ENCODE measurements at places on chromosomes 5 and 9.

- DNase-seq: peak; percentile 32
These were observed 181.8 kb downstream of the GLIS3 start for GRCh38 chr9:4117835-4118610.

- DNase-seq: no peak
These were observed 82.4 kb downstream of the IQGAP2 start for GRCh38 chr5:76485511-76485910.

- no peak for DNase-seq
These were observed 911.6 kb upstream of the SEMA6A start for GRCh38 chr5:117486261-117486660.

DNA sequence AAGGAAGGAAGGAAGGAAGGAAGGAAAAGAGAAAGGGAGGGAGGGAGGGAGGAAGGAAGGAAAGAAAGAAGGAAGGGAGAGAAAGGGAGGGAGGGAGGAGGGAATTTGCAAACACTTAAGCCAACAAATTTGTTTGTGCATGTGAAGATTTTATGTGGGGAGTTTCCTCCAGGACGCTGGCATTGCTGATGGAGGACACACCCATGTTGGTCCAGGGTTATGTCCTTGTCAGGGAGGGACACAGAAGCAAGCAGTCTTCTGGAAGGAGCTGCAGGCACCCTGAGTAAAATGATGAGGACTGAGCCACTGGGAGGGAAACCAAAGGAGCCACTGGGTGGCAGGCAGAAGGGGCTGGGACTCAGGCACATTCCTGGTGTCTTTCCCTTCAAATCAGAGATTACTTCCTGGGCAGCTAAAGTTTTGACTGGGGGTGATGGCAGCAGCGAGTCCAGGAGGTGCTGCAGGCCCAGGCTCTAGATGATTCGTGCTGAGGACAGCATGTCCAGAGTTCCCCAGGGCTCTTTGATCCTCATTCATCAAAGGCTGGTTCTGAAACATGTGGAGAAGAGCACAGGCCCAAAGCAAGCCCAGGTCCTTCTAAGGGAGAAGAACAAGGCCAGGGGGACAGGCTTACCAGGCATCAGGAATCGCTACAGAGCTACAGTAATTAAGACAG lies 109.2 kb downstream of the PAX5 start:
- no peak for DNase-seq

DNA sequence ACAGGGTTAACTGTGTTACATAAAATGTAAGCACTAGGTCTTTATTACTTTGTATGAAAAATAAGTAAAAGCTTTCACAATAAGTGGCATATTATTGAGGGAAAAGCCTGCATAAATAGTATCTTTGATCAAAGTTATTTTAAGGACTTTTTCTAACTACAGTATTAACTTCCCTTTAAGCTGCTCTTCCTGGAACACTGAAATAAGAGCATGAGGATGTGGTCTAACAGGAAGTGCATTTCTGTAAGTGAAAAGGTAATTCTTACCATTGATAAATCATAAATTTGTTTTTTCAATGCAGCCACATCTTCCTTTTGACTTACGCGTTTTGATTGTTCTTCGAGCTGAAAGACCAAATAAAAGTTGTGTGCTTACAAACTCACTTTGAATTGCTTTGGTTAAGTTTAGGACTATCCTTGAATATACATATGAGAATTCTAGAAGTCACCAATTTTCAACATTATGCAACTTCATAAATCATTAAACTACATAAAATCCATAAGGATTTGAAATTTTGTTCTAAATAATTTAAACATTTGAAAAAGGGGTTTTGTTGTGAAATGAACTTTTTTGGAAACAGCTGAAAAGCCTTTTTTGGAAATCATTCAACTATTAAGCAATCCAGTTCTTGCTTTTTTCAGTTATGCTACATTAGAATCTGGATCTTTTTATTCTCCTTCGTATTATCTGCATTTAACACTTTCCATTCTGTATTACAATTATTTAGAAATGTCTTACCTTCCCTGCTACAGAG lies 50.6 kb downstream of the RASEF start:
- DNase-seq: no peak

DNA sequence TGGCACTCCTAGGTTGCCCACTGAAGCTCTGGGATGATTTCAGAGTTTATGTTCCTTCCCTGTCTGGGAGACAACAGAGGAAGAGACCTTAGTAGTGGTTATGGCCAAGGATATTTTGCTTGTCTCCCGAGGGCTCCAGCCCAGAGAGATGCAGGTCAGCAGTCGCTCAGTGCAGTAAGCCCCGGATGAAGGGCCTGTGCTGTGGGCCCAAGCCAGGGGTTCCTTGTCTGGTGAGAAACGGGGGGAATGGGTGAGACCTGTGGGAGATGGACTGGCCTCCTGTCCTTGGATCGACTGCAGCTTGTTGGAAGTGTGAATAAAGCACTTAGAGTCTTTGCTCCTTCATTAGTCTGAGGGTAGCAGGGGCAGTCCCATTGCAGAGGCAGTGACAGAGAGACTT lies 260.7 kb upstream of the RIOK2 start:
- DNase-seq: no peak

- no peak for DNase-seq
These were observed 688.4 kb downstream of the PTPRD start for GRCh38 chr9:9924376-9924775.

GRCh38 chr5:68192679-68193060 lies 22.9 kb upstream of the PIK3R1 start:
- DNase-seq: no peak

DNA sequence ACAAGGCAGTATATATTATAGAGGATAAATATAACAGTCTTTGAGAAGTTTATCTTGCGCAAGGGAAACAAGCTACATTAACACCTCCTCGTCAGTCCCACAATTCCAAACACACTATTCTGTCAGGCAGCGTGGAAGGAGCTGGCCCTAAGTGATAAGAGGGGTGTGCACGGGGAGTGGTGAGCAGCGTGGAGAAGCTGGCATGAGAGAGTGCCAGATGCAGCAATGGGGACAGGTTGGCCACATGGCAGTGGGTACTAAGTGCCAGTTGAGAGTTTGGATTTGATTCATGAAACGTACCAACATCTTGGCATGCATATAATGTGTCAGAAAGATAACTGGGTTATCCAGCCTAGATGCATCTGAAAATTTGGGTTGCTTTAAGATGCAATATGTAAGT lies 460.2 kb downstream of the ICE1 start:
- DNase-seq: no peak

- DNase-seq: no peak
These were observed 278.8 kb downstream of the GAS1 start for GRCh38 chr9:86668488-86668887.

DNA sequence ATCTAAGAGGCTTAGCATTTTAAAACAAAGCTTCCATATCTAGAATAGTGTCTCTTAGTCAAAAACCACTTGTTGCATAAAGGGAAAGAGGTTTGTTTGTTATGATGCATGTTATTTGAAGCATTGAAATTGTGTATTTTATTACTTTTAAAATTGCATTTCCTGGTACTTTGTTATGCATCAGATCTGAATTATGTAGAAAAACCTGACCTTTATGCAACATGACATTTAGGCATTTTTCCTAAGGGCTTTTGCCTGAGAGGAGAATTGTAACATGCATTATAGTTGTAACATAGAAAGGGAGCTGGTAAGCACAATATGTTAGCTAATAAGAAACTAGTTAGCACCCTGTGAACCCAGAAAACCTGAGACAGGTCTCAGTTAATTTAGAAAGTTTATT lies 22.0 kb downstream of the ZNF169 start:
- no peak for DNase-seq

- DNase-seq: no peak
These were observed 438.6 kb upstream of the MPDZ start for GRCh38 chr9:13718086-13718485.

DNA sequence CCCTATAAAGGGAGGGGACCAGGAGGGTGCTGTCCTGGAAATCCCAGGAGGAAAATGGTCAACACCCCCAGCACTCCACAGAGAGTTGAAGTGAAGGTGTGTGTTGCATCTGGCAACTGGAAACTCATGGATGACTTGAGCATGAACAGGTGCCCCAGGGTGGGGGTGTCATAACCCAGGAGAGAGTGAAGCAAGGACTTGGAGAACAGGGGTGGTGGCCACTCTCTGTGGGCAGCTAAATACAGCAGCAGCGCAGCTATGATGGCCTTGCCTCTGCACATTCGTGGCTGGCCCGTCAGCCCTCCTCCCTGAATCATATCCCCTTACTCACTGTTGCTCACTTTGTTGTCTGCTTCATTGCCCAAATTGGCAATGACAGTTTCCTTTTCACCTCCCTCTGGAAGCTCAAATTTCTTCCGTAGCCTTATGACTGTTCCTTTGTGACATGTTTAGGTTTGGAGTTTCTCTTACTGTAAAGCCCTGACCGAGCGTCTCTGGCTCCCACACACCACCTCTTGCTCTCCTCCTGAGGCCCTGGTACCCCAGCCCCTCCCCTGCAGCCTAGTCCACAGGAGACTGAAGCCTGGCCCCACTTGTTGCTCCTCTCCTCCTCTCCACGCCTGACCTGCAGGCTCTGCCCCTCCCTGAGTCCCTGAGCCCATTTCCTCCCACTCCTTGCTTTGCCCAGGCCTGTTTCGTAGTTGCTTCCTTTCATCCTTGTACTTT lies 185.8 kb downstream of the CD180 start:
- no peak for DNase-seq

DNA sequence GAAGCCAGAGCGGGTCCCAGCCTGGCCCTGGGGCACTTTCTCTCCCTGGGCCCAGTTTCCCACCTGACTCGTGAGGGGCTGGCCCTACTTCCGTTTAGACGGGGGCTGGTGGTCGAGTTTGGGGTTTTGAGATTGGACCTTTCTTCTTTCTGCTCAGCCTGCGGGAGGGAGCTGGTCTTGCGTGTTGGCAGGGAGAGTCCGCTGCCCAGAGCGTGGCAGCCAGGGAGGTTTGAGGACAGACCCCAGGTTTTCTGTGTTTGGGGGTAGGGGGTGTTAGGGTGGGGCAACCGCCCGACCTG lies 6.0 kb upstream of the PITX1 start:
- no peak for DNase-seq

DNA sequence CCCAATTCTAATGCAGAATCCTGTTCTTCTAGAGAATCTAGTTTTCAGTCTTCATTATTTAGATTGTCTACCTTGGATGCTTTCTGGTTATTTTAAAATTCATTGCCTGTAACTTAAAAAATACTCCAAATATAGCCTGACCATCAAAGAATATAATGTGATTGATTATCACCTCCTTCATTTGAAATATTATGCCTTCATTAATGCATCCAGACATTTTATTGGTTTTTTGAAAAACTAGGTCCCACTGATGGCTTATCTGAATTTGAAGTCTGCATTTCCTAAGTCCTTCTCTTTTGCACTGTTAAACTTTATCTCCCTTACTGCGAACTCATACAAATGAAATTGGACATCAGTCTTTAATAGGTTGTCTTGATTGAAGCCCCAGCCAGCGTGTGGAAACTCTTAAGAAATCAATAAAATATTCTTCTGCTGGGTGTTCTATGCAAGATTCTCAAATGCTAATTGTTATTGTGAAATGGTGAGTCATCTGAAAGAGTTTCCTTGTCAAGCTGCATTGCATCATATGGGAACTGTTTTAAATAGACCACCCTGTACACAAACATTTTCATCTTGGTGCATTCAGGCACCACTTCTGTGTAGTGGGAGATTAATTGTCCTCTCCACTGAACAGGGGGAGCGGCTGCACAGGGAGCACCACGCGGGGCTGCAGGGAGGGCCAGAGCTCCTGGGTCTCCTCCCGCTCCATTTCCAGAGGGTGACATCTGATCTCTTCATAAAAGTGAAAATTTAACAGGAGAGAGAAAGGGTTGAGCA lies 92.3 kb upstream of the FANCC start:
- DNase-seq: no peak

DNA sequence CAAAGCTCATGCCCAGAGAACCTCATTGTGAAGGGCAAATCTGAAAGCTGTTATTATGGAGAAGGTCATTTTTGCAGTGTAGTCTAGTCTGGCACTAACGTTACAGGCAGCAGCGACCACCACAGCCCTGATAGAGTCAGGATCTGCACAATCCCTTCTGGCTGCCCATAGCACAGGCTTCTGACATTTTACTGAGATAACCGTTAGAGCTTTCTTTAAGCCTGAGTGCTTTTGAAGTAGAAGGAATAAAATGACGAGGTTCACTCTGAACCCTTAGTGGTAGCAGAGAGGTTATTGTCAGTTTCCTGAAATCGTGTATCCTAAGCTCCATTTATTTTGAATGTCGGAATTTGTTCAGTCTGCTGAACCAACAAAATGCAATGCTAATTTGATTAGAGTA lies 505.1 kb downstream of the CDH12 start:
- no peak for DNase-seq

GRCh38 chr5:16934123-16934522 lies 2.0 kb downstream of the MYO10 start:
- peak; percentile 4 for DNase-seq

GRCh38 chr5:132227235-132227484 lies 493 bp downstream of the P4HA2 start:
- DNase-seq: no peak

- no peak for DNase-seq
These were observed 95.2 kb downstream of the CNTLN start for GRCh38 chr9:17229945-17230560.

DNA sequence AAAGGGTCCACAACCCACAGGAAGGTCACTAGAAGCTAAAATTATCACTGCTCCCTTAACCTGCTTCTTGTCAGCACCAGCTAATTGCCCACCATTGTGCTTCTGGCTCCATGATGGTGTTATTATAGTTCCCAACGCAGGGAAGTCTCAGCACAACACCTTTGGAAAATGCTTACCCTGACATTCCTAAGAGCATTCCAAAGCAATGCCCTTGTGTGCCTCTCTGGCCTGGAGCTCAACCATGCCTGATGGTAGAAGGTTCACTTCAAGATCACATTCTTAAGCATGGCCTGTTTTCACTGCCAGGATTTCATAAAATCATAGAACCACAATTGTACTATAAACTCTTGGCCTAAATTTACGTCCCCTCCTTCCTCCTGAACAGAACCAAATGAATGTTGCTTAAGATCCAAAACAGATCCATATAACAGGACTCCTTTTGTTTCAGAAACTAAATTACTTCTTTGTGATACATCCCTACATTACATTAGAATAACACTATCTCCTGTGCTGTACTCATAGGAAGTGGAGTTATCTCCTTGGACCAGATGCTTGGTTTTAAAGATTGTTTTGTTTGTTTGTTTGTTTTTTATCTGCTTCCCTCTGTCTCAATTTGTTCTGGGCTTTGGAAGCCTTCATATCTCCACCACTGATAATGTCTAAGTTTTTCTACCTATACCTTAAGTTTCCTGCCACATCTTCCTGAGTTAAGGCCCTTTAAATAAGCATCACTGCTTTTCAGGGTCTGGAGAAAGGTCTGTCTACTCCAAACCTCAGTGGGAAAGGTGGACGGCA lies 32.1 kb downstream of the ARL15 start:
- no peak for DNase-seq

GRCh38 chr9:124303762-124304161 lies 46.0 kb downstream of the NEK6 start:
- no peak for DNase-seq

DNA sequence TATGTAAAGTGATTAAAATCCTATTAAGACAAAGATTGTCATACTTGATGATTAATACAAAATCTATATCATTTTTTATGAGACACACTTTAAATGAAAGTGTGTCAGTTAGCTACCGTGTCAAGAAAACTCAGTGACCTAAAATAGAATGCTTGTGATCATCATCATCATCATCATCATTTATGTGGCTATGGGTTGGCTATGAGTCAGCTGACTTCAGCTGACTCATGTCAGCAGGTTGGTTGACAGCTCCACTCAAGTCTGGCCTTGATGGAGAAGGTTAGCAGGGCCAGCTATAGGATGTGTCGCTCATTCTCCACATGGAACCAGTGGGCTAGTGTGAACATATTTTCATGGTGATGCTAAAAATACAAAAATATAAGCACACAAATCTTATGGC lies 43.8 kb upstream of the ZNF300 start:
- DNase-seq: no peak

GRCh38 chr9:69578026-69578425 lies 94.1 kb downstream of the APBA1 start:
- no peak for DNase-seq
